GM18507 (cell line): ENCODE measurements at places on chromosomes 16 and 17.

DNA sequence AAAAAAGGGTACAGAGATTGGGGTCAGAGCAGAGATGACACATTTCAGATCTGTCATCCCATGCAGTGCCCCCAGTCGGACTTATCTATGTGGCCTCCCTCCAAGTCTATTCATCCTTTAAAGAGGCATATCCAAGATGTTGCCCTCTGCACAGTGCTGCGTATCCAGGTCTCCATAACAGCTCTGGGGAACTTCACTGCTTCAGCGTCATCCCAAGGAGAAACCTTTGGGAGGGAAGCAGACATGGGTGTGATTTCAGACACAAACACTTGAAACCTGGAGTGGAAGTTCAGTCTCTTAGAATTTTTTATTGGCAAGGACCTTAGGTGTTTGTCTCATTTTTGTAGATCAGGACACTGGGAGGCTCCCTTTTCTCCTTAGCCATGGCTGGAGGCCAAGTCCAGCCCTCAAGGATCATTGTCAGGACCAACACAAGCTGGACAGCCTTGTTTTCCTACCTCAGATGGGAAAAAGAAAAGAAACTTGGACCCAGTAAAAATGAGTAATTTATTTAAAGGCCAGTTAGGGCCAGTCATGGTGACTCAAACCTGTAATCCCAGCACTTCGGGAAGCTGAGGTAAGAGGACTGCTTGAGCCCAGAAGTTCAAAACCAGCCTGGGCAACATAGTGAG is 23.9 kb upstream of the NLK start:
- no peak for DNase-seq

DNA sequence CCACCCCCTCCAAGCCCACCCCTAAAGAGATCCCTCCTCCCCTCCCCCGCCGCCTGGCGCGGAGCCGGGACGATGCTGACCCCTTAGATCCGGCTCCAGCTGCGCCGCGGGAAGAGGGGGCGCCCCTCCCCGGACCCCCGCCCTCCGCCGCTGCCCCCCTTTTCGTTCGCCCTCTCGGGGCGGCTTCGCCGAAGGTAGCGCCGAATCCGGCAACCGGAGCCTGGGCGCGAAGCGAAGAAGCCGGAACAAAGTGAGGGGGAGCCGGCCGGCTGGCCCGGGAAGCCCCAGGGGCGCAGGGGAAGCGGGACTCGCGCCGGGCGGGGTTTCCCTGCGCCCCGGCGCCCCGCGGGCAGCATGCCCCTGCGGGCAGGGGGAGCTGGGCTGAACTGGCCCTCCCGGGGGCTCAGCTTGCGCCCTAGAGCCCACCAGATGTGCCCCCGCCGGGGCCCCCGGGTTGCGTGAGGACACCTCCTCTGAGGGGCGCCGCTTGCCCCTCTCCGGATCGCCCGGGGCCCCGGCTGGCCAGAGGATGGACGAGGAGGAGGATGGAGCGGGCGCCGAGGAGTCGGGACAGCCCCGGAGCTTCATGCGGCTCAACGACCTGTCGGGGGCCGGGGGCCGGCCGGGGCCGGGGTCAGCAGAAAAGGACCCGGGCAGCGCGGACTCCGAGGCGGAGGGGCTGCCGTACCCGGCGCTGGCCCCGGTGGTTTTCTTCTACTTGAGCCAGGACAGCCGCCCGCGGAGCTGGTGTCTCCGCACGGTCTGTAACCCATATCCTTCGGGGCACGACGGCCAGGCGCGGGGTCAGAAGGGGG is 623 bp downstream of the CACNA1G start:
- DNase-seq = no peak

DNA sequence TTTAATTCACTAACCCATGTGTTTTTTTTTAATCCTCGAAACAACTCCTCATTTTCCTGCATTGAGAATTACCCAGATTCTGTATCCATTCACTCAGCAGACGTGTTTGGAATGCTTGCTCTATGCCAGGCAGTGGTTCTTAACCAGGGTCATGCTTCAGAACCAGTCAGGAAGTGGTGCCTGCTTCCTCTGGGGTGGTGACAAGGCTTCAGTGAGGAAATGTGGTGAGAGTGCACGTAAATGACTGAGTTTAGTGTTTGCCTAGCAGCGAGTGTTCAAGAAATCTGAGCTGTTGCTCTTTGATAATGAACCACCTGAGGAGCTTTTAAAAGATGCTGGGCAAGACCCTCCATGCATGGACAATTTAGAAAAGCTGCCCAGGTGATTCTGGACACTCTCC is 9.9 kb downstream of the ZFP90 start:
- DNase-seq = no peak

- no peak for DNase-seq
Observed at GRCh38 chr17:75991396-75991795, 9.3 kb upstream of the CDK3 start.

- no peak for DNase-seq
Observed at GRCh38 chr16:55379371-55379770, 55.4 kb downstream of the IRX6 start.

DNA sequence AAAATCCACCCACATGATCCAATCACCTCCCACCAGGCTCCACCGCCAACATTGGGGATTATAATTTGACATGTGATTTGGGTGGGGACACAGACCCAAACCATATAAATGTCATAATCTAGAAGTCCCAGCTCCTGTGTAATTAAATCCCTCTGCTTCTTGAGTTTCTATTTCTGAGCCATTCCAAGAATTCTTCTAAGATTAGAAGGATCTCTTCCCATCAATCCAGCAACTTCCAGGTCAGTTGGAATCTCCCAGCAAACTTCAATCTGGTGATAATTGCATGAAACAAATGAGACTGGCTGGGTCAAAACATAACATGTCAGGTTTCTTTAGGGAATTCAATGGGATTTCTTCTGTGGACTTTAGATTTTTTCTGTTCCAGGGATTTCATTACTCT is 127.8 kb upstream of the CDH5 start:
- DNase-seq = no peak

GRCh38 chr16:88812513-88813268 is 963 bp upstream of the APRT start:
- DNase-seq = no peak
